ENCODE measurements at places on chromosomes 16 and 17. TPM values are rescaled to one million over a fixed set of nuclear protein-coding genes. Genes with fewer than 3 reads are reported as not detected.

PPM1E gene
- 0.79 TPM for total RNA-seq

PLCD3 gene
- 9.1 TPM for total RNA-seq

FGF11 gene
- 1.0 TPM for total RNA-seq

RNF135 gene
- 40.5 TPM for total RNA-seq
